Activated CD4-positive, alpha-beta T cell treated with anti-CD3 and anti-CD28 coated beads for 48 hours (primary cell): ENCODE measurements at places on chromosomes 2 and 18.

GRCh38 chr2:231709636-231709980, 1.3 kb downstream of the PTMA start:
- DNase-seq: peak; percentile 54

GRCh38 chr2:225165052-225165451, 122.8 kb upstream of the DOCK10 start:
- no peak for DNase-seq

DNA sequence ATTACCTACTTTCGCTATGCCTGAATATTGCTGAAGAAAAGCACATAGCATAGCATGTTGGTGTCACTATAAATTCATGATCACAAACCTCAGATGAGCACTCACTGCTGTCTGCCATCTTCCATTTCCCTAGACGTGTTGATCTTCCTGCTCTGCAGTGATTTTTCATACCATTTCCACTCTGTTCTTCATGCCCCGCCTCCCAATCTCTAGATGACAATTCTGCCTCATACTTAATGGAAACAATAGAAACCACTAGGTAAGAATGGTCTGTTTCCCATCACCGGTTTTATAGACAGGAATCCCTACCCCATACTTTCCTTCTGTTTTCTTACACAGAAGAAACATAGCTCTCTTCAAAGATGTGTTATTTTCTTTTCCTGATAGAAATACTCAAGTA, 63.8 kb downstream of the PIK3C3 start:
- DNase-seq: no peak

DNA sequence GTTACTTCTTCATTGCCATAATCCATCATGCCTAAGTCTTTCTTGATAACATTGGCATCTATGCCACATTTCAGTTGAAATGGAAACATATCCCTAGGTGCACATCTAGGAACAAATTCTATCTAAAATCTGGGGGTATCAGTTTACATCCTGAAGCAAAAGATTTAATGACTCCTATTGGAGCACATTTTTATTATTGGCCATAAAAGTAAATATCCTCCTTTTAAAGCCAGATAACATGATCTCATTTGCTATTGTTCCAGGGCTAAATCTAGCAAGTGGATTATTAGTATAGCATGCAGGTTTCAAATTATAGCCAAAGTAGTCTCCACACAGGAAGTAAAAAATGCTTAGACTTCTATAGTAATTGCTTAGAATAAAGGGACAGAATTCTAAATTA, 193.2 kb downstream of the CDH2 start:
- DNase-seq: no peak

DNA sequence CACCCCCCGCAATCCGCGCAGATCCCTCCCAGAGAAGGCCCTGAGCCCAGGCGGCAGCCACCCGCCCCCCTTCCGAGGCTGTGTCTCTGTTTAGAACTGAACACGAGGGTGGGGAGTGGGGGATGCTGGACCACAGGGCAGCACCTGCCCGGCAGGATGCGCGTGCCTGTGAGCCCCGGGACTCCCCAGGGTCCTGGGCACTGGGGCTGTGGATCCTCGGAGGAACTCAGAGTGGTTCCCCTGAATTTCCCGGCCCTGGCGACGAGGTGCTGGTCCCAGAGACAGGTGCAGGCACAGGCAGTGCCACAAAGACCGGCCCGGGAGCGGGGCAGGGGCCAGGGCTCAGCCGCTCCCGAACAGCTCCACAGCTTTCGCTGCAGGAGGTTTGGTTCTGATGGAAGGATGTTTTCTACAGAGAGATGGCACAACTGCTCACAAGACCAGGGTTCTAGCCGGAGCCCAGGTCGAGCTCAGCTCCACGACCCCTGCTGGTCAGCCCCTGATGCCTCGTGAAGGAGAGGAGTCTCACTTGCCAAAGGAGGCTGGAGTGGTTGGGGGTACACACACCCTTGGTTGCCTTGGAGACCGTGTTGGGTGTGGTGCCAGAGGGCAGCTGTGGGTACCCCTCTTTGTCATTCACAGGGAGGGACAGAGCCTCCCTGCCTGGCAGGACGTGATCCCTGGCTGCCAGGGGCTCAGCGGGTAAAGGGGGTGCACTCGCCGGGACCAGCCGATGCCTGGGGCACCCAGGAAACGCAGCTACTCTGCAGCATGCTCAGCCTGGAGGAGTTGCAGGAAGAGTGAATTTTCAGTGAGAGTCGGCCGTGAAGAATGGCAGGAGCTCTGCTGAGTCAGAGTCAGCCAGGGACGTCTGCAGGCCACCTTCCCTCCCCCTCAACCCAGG, 4.4 kb upstream of the NEU4 start:
- peak; percentile 27 for DNase-seq
